ENCODE measurements at places on chromosomes 1 and 21.

GRCh38 chr1:5448486-5448885 is 543.7 kb downstream of the NPHP4 start:
- no peak for DNase-seq

GRCh38 chr21:46184625-46185555 is 631 bp upstream of the SPATC1L start:
- DNase-seq: peak; percentile 85

- no peak for DNase-seq
Observed at GRCh38 chr21:33367309-33367973, 35.8 kb upstream of the IFNGR2 start.

GRCh38 chr1:13965770-13966398 is 265.9 kb downstream of the PRDM2 start:
- DNase-seq: peak; percentile 79

DNA sequence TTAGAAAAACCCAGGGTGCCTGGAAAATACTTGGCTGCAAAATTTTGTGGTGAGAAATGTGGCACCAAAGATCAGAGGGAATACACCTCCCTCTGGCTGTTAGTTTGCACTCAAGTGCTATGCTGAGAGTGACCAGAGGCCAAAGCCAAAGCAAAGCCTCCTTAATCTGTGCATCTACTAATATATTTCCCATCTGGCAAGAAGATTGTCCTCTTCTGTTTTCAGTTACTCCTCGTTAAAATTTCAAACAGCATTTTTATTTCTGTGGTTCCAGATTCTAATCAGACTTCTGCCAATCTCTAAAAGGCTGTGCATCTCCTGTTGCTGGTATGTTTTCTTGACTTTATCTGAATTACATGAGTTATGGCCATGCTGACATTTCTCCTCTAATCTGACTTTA is 327.4 kb downstream of the TBX15 start:
- DNase-seq: no peak

- DNase-seq: no peak
Observed at GRCh38 chr1:205587581-205587980, 44.2 kb downstream of the ELK4 start.

GRCh38 chr1:110189181-110189580 is 20.9 kb upstream of the KCNC4 start:
- no peak for DNase-seq

DNA sequence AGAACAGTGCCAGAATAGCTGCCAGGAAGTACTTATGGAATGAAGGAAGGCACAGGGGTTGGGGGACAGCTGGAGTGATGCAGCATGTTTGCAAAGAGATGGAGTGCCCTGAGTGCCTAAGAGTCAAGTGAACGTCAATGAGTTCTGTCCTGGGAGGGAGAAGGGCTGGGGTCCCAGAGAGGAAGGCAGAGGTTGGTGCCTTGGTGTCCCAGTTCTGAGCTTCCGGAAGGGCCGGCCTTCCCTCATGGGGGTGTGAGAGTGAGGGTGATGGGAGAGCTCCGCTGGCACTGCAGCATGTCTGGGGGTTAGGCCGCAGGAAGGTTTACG is 17.6 kb downstream of the NES start:
- no peak for DNase-seq

DNA sequence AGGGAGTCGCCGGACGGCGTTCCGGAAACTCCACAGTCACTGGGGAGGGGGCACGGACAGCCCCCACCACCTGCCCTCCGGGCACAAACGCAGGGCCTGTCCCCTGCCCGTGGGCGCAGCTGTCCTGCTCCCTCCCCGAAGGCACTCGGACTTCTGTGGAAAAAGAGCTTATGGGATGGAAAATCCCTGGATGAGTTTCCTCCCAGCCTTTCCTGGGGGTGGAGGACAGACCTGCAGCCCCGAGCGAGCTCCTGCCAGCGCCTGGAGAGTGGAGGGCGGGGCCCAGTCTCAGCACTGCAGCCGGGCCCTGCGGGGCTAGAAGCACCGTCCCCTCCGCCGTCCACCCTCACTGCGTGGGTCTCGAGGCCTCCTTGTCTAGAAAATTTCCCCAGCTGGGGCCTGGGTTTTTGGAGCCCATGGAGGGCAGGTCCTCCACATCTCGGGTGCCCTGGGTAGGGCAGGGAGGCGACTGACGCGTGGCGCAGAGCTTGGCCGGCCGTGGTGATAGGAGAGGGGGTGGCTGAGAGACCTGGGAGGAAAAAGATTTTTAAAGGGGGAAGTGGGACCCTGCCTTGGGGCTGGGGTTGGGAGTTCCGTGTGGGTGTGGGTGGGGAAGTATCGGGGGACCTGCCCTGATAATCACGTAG is 6.4 kb upstream of the COL6A1 start:
- DNase-seq: peak; percentile 78

Measured in left forelimb (tissue), 1 donor.